CD4-positive, alpha-beta memory T cell (primary cell): ENCODE measurements at places on chromosomes 16 and 17.

DNA sequence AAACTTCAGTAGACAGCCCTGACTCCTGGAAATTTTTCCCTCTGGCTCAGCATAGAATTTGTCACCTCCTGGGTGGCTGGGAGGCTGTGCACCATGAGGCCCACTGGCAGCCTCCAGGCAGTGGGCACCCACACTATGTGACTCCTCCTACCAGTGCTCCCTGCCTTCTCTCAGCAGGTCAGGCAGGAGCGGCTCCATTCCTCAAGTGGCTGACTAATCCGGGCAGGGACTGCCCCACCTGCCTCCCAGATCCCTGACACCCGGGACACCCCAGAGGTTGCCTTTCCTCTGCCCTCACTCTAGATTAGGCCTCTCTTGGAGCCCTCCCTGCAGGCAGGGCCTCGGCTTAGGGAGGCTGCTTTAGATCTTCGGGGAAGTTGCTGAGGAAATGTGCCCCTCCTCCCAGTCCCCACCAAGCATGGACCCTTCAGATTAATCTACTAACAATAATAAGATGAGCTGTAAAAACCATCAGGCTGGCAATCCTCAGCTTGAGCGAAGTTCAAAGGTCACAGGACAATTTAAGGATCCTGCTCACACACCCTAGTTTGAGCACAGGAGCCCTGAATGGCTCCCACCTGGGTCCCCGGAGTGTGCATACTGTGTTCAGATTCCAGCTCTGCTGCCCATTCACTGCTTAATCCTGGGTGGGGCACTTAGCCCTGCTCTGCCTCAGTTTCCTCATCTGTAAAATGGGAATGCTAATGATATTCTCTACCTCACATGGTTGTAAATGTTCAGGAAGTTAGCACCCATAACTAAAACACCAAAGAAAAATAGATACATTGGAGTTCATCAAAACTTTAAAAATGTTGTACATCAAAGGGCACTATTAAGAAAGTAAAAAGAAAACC, 10.0 kb upstream of the MYCBPAP start:
- DNase-seq: no peak

DNA sequence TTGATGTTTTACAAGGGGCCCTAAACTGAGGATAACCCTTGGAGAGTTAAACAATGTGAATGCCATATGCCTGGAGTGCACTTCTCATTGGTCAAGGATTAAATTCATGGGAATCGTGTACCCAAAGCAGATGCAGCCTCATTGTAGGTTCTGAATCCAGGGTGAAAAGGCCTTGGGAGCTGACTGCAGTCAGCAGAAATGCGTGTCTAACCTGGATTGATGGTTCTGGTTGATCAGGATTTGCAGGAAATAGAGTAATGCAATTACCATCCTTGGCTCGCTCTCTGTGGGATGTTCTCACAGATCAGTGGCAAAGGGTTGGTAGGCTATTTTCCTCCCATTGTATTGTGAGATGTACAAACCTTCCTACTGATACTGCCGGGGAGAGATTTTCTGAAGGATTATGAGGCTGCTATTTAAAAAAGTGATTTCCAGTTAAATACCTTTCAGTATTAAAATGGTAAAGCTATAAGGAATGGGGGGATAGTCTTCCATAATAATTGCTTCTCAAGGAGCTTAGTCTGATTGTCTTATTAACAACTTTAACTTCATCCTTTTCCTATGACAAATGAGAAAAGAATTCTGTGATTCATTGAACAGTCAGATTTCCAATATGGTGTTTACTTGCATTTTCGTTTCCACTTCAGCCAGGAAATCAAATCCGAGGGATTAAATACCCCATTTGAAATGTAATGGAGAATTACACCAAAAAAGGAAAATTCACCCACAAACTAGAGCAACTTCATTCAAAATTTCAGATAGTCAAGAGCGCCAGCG, 1028.1 kb upstream of the EEF2KMT start:
- no peak for DNase-seq

GRCh38 chr17:39999067-39999466, 16.2 kb upstream of the CSF3 start:
- DNase-seq: no peak

GRCh38 chr17:47318197-47318918, 5.4 kb upstream of the EFCAB13 start:
- DNase-seq: no peak

DNA sequence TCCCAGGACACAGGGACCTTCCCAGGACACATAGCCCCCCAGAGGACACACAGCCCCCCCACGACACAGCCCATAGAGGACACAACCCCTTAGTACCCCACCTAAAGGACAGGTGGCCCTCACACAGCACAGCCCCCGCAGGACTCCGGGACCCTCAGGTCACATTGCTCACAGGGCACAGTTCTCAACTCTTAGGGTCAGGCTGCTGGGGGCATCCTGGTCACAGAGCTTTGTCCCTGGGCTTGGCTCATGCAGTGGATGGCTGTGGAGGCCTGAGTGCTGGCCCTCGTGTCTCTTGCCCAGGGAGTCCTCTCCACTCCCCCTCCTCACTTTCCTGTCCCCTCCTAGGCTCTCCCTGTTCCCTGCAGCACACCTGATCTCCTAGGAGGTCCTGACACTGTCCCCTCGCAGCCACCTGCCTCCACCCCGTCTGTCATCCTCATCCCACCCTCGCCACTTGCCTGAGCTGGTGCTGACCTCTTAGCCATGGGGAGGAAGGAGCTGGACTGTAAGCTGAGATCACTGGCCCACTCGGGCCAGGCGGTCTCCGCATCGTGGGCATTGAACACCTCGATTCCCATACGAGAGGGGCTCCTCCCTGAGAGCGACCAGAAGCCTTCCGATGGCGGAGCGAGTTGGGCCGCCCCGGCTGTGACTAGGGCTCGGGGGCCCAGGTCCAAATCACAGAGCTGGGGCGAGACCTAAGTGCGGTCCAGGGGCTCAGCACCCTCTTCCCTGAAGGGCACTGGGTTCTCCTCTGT, 1.4 kb upstream of the WDR45B start:
- DNase-seq: no peak

GRCh38 chr16:31880322-31880979, 6.8 kb downstream of the ZNF267 start:
- peak; percentile 25 for DNase-seq

- DNase-seq: no peak
Observed at GRCh38 chr17:68356949-68357455, 65.7 kb downstream of the ARSG start.

- no peak for DNase-seq
Observed at GRCh38 chr16:48575471-48576050, 34.4 kb downstream of the N4BP1 start.

DNA sequence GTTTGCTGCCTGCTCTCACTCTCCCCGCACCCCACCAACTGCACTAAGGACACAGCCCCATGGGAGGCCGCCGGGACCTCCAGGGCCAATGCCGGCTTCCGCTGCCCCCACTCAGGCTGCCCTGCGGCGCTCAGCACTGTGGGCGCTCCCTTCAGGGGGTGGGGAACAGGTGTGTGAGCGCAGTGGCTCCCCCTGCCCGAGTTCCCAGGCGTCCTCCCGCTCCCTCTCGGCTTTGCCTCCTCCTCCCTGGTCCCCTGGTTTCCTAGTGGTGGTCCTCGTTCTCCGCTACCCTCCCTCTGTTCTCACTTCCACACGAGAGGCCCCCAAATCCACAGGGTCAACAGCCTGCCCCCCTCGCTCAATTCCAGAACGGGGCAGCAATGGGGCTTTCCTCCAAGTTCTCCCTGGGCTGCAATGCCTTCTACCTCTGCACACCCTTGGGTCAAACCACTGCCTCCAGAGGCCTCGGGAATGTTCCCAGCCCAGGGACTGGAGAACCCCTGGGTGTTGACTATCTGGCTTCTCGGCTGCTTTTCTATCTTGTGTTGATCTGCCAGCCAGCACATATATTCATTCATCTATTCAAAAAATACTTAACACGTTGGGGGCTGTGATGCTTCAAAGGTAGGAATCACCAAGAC, 9.9 kb downstream of the FOXJ1 start:
- no peak for DNase-seq

DNA sequence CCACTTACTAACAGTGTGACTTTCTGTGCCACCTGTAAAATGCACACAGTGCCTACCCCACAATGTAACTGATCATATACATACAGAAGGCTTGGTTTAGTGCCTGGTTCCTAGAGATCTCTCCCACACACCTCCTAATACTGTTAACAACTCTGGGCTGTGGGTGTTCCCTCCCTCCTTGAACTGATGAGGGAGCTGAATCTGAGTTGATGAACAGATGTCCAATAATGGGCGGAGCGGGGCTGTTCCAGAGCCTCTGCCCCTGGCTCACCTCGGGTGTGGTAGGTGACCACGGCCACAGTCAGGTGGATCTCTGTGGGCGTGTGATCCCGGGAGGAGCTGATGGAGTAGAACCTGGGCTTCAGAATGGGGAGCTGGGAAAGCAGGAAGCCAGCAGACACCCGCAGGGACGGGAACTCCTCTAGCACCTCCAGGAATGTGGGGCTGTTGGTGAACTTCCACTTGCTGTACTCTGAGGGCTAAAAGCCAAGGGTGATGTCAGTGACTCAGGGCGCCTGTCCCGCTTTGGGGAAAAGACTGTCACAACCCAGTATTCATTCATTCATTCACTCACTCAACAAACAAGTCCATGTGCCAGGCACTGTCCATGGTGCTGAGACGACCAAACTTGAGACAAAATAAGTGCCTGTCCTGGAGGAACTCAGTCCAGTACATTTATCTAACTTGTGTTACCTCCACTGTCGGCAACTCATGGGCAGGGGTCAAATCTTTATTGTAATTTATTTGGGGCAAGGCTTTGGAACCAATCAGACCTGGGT, 37.6 kb downstream of the NOS2 start:
- DNase-seq: no peak

- no peak for DNase-seq
Observed at GRCh38 chr17:6666557-6666956, 15.0 kb downstream of the C17orf100 start.

DNA sequence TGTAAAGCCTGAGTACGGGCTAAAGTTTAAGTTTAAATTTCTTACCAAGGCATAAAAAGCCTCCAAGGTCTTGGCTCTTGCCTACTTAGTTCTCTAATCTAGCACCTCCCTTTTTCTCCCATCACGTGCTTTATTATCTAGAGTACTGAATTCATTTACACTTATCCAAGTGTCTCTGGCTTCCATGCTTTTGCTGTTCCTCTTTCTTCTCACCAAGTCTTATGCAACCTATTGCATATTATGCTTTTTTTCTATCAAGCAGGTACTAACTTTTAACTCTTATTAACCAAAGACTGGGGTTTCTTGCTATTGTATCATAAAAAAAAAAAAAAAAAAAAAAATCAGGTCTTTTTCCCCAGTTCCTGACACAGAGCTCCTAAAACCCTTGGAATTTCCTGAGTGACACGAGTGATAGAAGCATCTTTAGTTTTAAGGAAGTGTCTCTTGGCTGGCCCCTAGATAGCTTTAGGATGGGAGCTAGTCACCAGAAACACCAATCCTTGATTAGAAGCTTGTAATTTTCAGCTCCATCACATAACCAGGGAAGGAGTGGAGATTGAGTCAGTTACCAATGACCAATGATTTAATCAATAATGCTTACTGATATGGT, 44.9 kb downstream of the SSH2 start:
- no peak for DNase-seq

- DNase-seq: no peak
Observed at GRCh38 chr17:71229070-71229469, 891.8 kb upstream of the SOX9 start.

GRCh38 chr17:17429222-17429621, 47.6 kb upstream of the MED9 start:
- DNase-seq: no peak

GRCh38 chr16:1287982-1288670, 21.3 kb upstream of the UBE2I start:
- no peak for DNase-seq

DNA sequence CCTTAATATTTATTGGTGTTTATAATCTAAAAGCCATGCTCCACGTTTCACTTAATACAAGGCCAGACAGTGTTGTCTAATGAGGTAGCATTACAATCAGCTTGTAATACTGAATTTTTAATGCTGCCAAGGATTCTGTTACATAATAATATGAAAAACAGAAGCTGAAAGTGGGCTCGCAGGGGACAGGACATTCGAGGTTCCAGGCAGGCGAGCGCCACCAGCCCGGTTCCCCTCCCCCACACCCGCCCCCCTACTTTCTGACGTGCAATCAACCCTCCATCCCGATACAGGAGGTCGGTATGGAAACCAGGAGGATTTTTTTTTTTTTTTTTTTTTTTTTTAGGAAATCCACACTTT, 6.2 kb upstream of the ZFHX3 start:
- no peak for DNase-seq

- no peak for DNase-seq
Observed at GRCh38 chr16:82699711-82700495, 73.1 kb downstream of the CDH13 start.
